ENCODE measurements at places on chromosomes 7 and 10.

DNA sequence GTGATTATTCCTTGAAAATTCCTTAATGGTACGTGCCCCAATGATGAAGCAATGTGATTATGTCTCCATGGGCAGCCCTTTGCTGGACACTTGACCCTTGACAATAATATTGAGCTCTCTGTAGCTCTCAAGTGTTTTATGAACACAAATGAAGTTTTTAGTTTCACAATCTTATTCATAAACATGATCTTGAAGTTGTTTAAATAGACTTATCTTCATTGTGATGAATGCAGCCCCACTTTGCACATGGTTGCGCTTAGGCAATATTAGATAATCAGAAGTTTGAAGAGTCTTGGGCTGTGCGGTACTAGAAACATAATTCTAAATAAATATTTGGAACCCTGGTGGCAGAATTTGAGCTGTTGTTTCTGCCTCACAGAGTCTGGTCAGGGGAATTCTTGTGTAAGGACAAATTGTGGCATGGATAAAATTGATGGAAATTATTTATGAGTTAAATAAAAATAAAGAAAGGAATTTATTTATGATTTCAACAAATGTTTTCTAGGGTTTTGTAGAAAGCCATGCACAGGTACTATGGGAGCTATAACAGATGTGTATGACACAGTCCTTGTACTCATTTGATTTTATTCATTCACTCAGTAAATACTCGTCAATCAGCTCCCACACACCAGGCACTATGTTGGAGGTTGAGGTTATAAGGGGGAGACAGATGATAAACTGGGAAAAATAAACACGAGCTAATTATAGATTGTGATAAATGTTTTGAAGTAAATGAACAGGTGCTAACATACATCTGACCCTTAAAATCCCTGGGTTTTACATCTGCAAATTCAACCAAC lies 217.9 kb downstream of the GALNT17 start:
- no peak for DNase-seq

DNA sequence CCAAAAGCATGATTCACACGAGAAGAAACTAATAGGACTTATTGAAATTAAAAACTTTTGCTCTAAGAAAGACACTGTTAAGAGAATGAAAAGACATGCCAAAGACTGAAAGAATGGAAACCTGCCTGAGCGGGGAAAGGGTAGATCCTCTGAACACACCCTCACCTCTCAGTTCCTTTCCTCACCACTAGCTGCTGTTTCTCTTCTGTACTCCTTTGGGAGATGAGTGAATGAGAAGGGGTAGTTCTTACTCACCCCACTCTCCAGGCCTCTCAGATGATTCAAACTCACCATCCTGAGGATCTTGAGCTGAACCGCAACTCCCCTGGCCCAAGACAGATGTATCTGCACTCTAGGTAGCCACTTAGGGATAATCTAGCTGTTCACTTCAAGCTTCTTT lies 41.9 kb downstream of the IQUB start:
- DNase-seq = no peak

DNA sequence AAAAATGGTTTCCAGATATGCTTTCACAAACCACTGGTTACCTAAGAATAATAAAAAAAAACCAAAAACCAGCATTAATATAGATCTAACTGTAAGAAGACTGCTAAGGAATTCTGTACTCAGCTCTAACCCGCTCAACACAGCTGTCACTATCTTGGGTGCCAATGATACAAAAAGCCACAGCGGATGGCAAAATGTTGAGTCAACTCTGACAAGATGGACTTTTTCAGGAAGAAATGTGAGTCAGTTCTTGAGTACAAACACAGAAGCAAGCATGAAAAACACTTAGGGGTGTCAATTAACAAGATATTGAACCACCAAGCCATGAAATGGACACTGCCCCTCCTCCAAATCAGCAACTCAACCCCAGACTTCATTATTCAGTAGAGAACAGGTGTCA lies 55.0 kb downstream of the CTTNBP2 start:
- DNase-seq = no peak

GRCh38 chr10:119523895-119524719 lies 18.4 kb downstream of the RGS10 start:
- DNase-seq = no peak

DNA sequence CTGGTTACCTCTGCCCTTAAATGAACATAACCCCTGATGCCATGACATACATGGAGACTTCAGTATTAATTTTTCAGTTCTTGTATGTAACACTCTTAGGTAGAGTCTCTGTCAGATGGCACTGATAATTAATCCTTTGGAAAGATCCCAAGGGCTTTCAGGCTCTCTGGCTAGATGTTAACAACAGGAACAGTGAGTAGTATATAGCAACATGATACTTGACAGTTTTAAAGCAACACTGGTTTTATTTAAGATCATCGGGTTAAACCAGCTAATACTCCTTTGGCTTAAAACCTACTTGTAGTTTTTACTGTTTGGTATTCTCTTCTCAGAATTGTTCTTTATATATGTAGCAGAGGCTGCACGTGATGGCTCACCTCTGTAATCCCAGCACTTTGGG lies 27.3 kb downstream of the AHCYL2 start:
- no peak for DNase-seq

DNA sequence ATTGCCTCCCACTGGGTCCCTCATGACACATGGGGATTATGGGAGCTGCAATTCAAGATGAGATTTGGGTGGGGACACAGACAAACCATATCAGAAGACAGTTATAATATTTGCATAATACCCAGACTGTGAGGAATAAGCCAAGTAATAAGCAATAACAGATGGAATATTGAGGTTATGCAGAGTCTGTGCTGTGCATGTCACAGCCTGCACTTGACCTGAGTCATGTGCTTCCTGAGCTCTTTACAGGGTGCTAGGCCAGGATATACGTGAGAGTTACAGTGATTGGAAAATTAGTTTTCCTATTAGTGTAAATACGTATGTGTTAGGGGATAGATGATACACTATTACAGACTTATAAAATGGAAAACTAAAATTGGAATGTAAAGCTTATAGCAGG lies 288.7 kb downstream of the SDK1 start:
- no peak for DNase-seq

GRCh38 chr7:55449205-55449991 lies 84.3 kb downstream of the LANCL2 start:
- no peak for DNase-seq

GRCh38 chr7:80082213-80082612 lies 52.4 kb upstream of the GNAI1 start:
- no peak for DNase-seq

DNA sequence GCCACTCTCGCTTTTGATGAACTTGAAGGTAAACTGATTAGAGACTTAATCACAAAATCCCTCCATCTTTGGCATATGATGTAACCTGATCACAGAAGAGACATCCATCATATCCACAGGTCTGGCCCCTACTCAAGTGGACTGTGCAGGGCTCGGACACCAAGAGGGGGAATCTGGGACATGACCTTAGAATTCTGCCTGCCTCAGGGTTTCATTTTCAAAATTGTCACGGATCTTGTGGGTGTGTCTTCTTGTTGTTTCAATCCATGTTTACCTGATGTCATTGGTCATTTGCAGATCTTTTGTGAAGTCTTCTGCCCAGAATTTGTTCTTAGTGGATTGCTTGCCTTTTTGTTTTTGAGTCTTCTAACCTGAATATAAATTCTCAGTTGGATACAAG lies 5.9 kb upstream of the ARMS2 start:
- DNase-seq = no peak

GRCh38 chr10:100878291-100878910 lies 34.4 kb upstream of the SLF2 start:
- DNase-seq = peak; percentile 64

- no peak for DNase-seq
Measured at GRCh38 chr7:122337011-122337410, 32.5 kb upstream of the FEZF1 start.
